Esophagus squamous epithelium (tissue), 5 donors: ENCODE measurements at places on chromosomes 11 and 22.

GRCh38 chr11:75272391-75272790, 31.8 kb downstream of the TPBGL start:
- DNase-seq, result no peak

DNA sequence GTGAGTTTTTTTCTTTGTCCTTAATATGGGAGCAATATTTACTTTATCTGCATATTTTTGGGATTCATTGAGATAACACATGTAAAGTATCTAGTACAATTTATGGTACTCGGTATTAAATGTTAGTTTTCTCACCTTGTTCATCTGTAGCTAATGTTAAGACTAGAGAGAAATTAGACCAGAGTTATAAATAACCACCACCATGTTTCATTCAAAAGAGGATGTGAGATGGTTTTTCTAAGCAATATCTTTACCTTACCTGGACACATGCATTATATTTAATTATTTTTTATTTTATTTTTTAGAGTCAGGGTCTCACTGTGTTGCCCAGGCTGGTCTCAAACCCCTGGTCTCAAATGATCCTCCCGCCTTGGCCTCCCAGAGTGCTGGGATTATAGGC, 18.4 kb downstream of the ARHGAP42 start:
- DNase-seq, result no peak

GRCh38 chr11:120430146-120430545, 81.4 kb upstream of the GRIK4 start:
- no peak for DNase-seq

- DNase-seq, result no peak
These were observed 913 bp downstream of the ZNHIT2 start for GRCh38 chr11:65116370-65117205.

DNA sequence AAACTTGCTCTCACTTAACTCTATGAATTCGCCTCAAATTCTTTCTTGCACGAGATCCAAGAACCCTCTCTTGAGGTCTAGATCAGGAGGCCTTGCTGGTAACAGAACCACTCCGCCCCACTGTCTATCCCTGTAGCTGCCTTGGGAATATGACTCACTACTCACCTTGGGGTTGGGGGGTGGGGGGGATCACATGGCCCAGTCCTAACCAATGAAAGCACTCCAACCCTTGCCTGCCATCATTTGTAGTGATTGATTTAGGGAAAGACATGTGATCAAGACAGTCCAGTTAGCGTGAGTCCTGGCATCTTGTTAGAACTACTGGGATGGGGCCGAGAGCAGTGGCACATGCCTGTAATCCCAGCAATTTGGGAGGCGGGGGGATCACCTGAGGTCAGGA, 4.8 kb upstream of the MRTFA start:
- DNase-seq, result no peak

GRCh38 chr11:47944632-47945031, 35.7 kb upstream of the PTPRJ start:
- DNase-seq, result no peak

- no peak for DNase-seq
These were observed 383 bp upstream of the TMEM223 start for GRCh38 chr11:62792202-62792575.

DNA sequence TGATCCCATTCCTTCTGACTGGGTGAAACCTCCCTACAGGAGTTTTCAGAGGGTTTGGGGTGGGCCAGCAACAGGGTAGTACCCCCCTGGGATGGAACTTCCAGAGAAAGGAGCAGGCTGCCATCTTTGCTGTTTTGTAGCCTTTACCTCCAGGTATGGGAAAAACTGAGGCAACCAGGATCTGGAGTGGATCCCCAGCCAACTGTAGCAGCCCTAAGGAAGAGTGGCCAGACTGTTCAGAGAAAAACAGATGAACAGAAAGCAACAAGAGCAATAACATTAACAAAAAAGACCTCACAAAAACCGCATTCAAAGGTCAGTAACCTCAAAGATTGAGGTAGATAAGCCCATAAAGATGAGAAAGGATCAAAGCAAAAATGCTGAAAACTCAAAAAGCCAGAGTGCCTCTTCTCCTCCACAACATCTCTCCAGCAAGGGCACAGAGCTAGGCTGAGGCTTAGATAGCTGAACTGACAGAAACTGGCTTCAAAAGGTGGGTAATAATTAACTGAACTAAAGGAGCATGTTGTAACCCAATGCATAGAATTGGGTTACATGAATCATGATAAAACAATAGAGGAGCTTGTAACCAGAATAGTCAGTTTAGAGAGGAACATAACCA, 1288.6 kb upstream of the CNTN5 start:
- DNase-seq, result no peak

DNA sequence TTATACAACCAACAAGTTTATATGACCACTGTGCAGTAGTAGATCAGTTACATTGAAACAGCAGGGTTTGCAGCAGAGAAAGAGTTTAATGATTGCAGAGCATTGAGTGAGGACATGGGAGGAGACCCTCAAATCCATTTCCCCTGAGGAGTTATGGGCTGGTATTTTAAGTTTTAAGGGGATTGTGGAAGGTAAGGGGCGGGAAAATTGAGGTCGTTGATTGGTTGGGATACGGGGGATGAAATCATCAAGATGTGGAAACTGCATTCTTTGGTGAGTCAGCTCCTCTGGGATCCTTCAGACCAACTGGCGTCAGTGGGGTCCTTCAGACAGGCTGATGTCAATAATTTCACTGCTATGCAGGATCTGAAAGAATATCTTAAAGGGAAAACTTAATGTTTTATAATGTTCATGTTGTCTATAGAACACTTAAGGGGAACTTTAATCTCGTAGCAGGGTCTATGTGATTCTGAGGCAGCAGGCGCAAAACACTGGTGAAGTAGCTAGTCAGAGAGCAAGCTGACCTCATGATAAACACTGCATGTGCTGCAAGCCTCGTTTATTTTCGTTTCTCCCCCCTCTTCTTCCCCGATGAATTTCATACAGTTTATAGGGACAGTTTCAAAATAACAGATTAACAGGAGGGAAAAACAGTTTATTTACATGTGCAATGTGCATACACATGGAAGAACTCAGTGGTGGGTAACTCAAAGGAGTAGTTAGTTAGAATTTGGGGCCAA, 17.4 kb upstream of the BACE1-AS start:
- DNase-seq, result no peak

DNA sequence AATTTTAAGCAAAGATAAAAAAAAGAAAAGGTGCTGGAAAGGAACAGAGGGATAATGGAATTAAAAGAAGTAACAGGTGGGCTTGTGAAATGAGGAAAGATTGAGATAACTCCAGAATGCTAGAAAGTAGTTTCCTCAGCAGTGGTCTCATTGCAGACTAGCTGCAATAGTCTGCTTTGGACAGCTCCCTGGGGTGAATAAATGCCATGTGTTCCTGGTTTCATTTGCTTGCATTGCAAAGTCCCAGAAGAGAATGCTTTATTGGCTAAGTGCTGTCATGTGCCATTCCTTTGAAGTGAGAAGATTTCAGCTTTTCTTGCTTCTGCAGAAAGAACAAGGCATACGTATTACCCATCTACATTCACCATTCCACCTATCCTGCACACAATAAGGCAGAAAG, 478.8 kb upstream of the RAG2 start:
- no peak for DNase-seq

- DNase-seq, result no peak
These were observed at the start of gene LPXN for GRCh38 chr11:58575377-58576020. TSS of gene LPXN (minus strand) at chr11:58575856. CDS start at chr11:58575772, 84 bp downstream.

- no peak for DNase-seq
These were observed 45.0 kb downstream of the TBC1D22A start for GRCh38 chr22:46807458-46807857.
